ENCODE measurements at places on chromosomes 5 and 9. TPM values are rescaled to one million over a fixed set of nuclear protein-coding genes. Genes with fewer than 3 reads are reported as not detected.

GRCh38 chr5:20248118-20248517 is 260.1 kb upstream of the CDH18 start:
- no peak overlapping the region for H3K4me3 ChIP-seq
- H3K36me3 ChIP-seq = no peaks in the 10 kb centered on the region
- no peaks in the 10 kb centered on the region for H3K4me1 ChIP-seq
- no peak overlapping the region for H3K27ac ChIP-seq
- H3K27me3 ChIP-seq = no peaks in the 10 kb centered on the region

- H3K4me3 ChIP-seq = no peak overlapping the region
- no peaks in the 10 kb centered on the region for H3K27me3 ChIP-seq
- DNase-seq = no peak
- peaks cover 15% of the 10 kb centered on the region for H3K4me1 ChIP-seq
Observed at GRCh38 chr9:121909111-121909510, 184.0 kb downstream of the TTLL11 start.

DNA sequence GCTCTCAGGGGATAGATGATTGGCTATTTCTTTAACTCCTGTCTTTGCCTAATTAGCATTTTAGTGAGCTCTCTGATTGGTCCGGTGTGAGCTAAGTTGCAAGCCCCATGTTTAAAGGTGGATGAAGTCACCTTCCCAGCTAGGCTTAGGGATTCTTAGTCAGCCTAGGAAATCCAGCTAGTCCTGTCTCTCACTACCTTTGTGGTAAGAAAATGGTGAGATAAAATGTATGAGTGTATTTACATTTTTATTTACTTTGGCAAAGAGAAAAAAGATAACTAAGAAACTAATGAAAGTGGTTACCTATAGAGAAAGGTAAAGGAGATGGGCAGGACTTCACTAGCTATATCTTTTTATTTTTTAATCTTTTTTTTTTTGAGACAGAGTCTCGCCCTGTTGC is 146.8 kb downstream of the RFK start:
- DNase-seq = no peak
- no peaks in the 10 kb centered on the region for H3K4me1 ChIP-seq
- H3K36me3 ChIP-seq = no peaks in the 10 kb centered on the region
- H3K27ac ChIP-seq = no peak overlapping the region

GRCh38 chr5:60287174-60287771 is 393.7 kb upstream of the PDE4D start:
- no peaks in the 10 kb centered on the region for H3K4me1 ChIP-seq
- peaks cover 17% of the 10 kb centered on the region for H3K27me3 ChIP-seq
- peak; percentile 52 for DNase-seq
- no peak overlapping the region for H3K27ac ChIP-seq

The WDR55 gene
- total RNA-seq = 17.5 TPM

DNA sequence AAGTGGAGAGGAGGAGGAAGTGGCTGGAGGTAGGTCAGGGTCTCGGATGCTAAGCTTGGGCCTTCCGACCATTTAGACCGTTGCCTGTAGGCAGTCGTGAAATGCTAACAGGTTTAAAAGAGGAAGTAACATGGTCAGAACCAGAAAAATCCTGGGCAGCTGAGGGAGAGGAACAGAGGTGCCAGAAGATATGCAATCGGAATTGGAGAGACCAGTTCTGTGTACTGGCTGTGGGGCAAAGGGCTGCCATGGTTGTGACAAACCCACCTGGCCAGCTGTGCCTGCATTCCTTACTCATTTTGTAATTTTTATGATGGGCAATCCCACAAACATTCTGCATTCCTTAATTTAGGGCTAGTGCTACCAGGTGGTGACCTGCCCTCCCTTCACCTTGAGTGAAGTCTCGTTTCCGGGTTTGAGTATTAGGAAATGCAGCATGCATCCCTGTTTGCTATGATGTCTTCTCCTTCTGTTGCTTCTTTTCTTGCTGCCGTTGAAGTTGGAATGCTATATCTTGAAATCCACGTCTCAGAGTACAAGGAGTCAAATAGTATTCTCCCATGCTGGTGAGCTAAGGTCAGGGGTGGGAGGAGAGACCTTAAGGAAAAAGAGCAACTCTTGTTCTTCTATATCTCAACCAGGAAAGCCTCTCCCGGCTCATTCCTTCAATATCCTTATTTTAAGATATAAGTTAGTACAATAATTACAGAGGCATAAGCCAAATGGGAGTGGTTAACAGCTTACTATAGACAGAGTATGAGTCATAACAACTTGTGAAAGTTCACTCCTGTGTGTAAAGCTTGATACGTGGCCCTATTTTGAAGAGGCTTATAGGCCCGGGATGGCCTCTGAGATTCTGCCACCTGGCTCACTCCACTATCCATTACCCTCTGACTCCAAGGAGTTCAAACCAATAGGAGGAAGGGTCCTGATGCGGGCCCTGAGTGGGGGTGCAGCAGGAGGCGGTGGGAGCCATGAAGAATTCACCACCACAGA is 37.0 kb downstream of the B4GALT1 start:
- H3K27me3 ChIP-seq = no peaks in the 10 kb centered on the region
- peaks cover 38% of the 10 kb centered on the region for H3K36me3 ChIP-seq
- peak; percentile 88 for DNase-seq
- H3K27ac ChIP-seq = peak overlapping the region; percentile 79

- H3K4me3 ChIP-seq = no peak overlapping the region
- no peak overlapping the region for H3K27ac ChIP-seq
- no peak for DNase-seq
- no peaks in the 10 kb centered on the region for H3K4me1 ChIP-seq
- peaks cover 80% of the 10 kb centered on the region for H3K36me3 ChIP-seq
- H3K27me3 ChIP-seq = no peaks in the 10 kb centered on the region
Observed at GRCh38 chr9:116350213-116350612, 196.6 kb downstream of the PAPPA start.

The FOXD4 gene
- not detected for total RNA-seq

DNA sequence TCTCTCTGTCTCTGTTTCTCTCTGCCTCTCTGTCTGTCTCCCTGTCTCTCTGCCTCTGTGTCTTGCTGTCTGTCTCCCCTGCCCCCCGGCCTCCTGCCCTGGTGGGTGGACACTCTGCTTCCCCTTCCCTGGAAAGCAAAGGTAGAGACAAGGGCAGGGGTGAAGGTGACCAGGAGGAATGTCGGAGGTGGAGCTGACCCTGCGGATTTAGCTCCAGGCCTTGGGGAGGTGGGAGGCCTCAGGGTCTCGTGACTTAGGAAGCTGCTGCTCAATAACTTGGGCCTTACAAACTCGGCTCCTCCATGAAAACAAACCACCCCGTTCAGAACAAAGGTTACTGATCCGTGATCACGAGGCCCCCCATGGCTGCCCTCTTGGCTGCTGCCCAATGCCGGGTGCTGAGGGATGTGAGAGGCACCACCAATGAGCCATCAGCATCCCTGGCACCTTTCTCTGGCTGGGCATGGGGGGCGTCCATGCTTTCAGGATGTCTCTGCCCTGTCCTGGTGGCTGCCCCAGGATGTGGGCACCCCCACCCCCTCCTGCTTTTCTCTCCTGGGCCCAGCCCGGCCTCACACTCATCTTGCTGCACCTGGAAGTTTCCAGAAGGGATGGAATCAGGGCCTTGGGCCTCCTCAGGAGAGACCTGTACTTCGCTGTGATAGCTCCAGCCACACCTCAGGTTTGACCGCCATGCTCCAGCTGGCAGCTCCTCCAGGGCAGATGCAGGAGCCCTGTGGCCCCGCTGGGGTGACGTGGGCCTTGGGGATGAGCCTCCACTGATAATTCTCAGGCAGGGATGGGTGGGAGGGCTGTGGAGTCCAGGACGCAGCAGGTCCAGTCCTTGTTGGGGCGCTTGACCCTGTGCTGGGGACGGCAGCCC is 14.8 kb upstream of the SLC6A19 start:
- no peak overlapping the region for H3K27ac ChIP-seq
- H3K4me1 ChIP-seq = no peaks in the 10 kb centered on the region
- no peaks in the 10 kb centered on the region for H3K36me3 ChIP-seq
- DNase-seq = no peak
- no peak overlapping the region for H3K4me3 ChIP-seq
- peaks cover 33% of the 10 kb centered on the region for H3K27me3 ChIP-seq

GRCh38 chr9:134029248-134030226 is 4.3 kb downstream of the BRD3OS start:
- DNase-seq = no peak
- no peaks in the 10 kb centered on the region for H3K4me1 ChIP-seq
- no peak overlapping the region for H3K4me3 ChIP-seq
- peaks cover 8% of the 10 kb centered on the region for H3K36me3 ChIP-seq
- H3K27ac ChIP-seq = no peak overlapping the region

GRCh38 chr5:109533751-109534272 is 124.0 kb upstream of the PJA2 start:
- H3K4me1 ChIP-seq = peaks cover 19% of the 10 kb centered on the region
- H3K4me3 ChIP-seq = peak overlapping the region; percentile 50
- no peaks in the 10 kb centered on the region for H3K27me3 ChIP-seq
- DNase-seq = peak; percentile 36

The SHOC1 gene
- not detected for total RNA-seq

GRCh38 chr5:169716287-169716686 is 79.2 kb downstream of the DOCK2 start:
- H3K27me3 ChIP-seq = no peaks in the 10 kb centered on the region
- H3K27ac ChIP-seq = peak overlapping the region; percentile 30
- peak; percentile 77 for DNase-seq
- H3K4me3 ChIP-seq = no peak overlapping the region

The FYB1 gene
- total RNA-seq = under 0.01 TPM

The PCDHAC1 gene
- total RNA-seq = not detected

GRCh38 chr5:143987751-143988560 is 176.0 kb downstream of the HMHB1 start:
- no peaks in the 10 kb centered on the region for H3K27me3 ChIP-seq
- no peak overlapping the region for H3K4me3 ChIP-seq
- H3K27ac ChIP-seq = peak overlapping the region; percentile 92
- H3K4me1 ChIP-seq = peaks cover 54% of the 10 kb centered on the region
- no peaks in the 10 kb centered on the region for H3K36me3 ChIP-seq

GRCh38 chr9:130499804-130500263 is 55.1 kb downstream of the ASS1 start:
- no peaks in the 10 kb centered on the region for H3K4me1 ChIP-seq
- no peak overlapping the region for H3K27ac ChIP-seq
- no peak overlapping the region for H3K4me3 ChIP-seq
- DNase-seq = no peak

The QRFP gene
- total RNA-seq = not detected

GRCh38 chr5:38816083-38817030 is 29.5 kb upstream of the OSMR start:
- no peak overlapping the region for H3K4me3 ChIP-seq
- no peak for DNase-seq
- no peak overlapping the region for H3K27ac ChIP-seq
- H3K4me1 ChIP-seq = no peaks in the 10 kb centered on the region

GRCh38 chr9:6049798-6050197 is 34.4 kb upstream of the RANBP6 start:
- no peak overlapping the region for H3K27ac ChIP-seq
- peaks cover 8% of the 10 kb centered on the region for H3K4me1 ChIP-seq
- H3K36me3 ChIP-seq = no peaks in the 10 kb centered on the region
- H3K4me3 ChIP-seq = no peak overlapping the region

- H3K27ac ChIP-seq = peak overlapping the region; percentile 28
- H3K27me3 ChIP-seq = no peaks in the 10 kb centered on the region
- H3K4me3 ChIP-seq = no peak overlapping the region
- DNase-seq = peak; percentile 85
Observed at GRCh38 chr5:181120306-181120705, 10.7 kb downstream of the OR2V1 start.

DNA sequence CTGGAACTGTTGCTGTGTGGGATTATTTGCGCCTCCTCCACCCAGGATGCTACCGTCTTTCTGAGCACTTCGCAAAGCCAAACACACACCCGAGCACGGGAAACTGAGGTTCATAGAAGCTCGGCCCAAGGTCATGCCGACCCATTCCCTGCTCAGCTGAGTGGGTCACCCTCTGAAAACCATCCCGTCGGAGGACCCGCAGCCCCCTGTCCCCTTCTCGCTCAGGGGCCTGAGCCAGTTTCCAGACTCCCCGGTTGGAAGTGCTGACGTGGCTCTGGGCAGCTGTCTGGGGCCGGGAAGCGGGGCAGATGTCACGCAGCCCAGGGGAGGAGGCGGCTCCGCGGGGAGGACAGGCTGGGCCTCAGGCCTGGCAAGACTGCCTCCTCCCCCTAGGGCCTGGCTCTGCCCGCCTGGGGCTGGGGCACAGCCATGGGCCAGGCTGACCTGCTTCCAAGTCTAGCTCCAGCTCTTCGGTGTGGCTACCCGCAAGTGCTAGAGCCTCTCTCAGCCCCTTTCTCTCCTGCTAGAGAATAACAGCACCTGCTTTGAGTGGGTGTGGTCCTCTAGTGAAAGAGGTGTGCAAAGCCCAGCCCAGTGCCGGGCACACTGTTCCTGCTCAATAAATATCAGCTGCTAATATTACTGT is 9.9 kb upstream of the CXXC5 start:
- peak overlapping the region; percentile 68 for H3K4me3 ChIP-seq
- peaks cover 35% of the 10 kb centered on the region for H3K4me1 ChIP-seq

GRCh38 chr9:109012009-109012875 is 1.1 kb downstream of the CTNNAL1 start:
- no peaks in the 10 kb centered on the region for H3K27me3 ChIP-seq
- peaks cover 35% of the 10 kb centered on the region for H3K4me1 ChIP-seq
- peak overlapping the region; percentile 84 for H3K4me3 ChIP-seq
- no peaks in the 10 kb centered on the region for H3K36me3 ChIP-seq
- peak; percentile 99 for DNase-seq

DNA sequence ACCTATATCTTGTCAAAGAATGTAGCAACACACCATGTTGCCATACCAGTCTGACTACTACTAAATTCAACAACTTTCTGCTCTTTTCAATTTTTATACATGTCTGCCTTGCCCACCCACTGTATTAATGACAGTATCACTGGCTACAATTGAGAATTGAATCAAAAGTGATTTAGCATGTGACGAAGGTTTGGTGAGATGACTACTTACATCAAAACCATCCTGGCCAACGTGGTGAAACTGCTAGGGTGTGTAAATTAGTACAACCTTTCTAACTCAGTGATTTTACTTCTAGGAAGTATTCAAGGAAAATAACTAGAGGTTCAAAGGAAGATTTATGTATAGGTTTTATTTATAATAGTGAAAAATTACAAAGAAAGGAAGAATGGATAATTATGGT is 109.8 kb downstream of the UNC13B start:
- H3K4me1 ChIP-seq = peaks cover 13% of the 10 kb centered on the region
- no peaks in the 10 kb centered on the region for H3K36me3 ChIP-seq
- H3K27ac ChIP-seq = no peak overlapping the region

The CYLC2 gene
- total RNA-seq = not detected

The IL3 gene
- total RNA-seq = not detected

GRCh38 chr5:172437445-172438318 is 16.6 kb downstream of the SH3PXD2B start:
- DNase-seq = peak; percentile 88
- H3K4me3 ChIP-seq = no peak overlapping the region
- H3K4me1 ChIP-seq = peaks cover 24% of the 10 kb centered on the region
- H3K27ac ChIP-seq = 0 out of 2 replicates have a peak overlapping the region, but pooled peaks have one; percentile 8
- no peaks in the 10 kb centered on the region for H3K36me3 ChIP-seq

- no peaks in the 10 kb centered on the region for H3K27me3 ChIP-seq
- no peak overlapping the region for H3K4me3 ChIP-seq
- DNase-seq = no peak
- H3K4me1 ChIP-seq = no peaks in the 10 kb centered on the region
- no peak overlapping the region for H3K27ac ChIP-seq
Observed at GRCh38 chr9:134717924-134718645, 76.5 kb downstream of the COL5A1 start.

DNA sequence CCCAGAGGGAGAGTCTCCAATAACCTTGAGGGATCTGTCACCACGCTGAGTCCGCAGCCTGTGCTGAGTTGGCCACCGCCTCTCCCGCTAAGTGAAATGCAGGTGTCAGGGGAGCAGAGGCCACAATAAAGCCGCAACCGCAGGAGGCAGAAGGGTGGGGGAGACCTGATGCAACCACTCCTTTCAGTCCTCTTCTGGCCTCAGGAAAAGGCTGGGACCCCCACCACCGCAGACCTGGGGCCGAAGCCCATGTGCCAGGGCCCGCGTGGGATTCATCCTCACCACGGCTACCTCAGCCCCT is 576 bp downstream of the MAP1B start:
- 0 out of 2 replicates have a peak, but pooled peaks cover 5% of the 10 kb centered on the region for H3K36me3 ChIP-seq
- H3K27ac ChIP-seq = peak overlapping the region; percentile 42
- H3K4me1 ChIP-seq = peaks cover 29% of the 10 kb centered on the region
- H3K4me3 ChIP-seq = peak overlapping the region; percentile 88

Data from GM23248 (cell line).